ENCODE measurements at places on chromosomes 12 and 14. TPM values are rescaled to one million over a fixed set of nuclear protein-coding genes. Genes with fewer than 3 reads are reported as not detected.

Gene KRT74
- total RNA-seq = not detected

- no peak for DNase-seq
These were observed 7.5 kb upstream of the KLRK1 start for GRCh38 chr12:10397296-10397695.

Gene SLC25A21
- 1.6 TPM for total RNA-seq

GRCh38 chr12:93089805-93090569, 160.9 kb upstream of the EEA1 start:
- DNase-seq = no peak

Gene KLHDC1
- 7.8 TPM for total RNA-seq

GRCh38 chr14:101069666-101070362, 166.3 kb upstream of the RTL1 start:
- no peak for DNase-seq

- DNase-seq = no peak
These were observed 90.1 kb upstream of the CPSF6 start for GRCh38 chr12:69149270-69149669.

GRCh38 chr12:30988646-30989286, 62.2 kb downstream of the TSPAN11 start:
- DNase-seq = no peak

Gene FBRSL1
- total RNA-seq = 7.2 TPM

DNA sequence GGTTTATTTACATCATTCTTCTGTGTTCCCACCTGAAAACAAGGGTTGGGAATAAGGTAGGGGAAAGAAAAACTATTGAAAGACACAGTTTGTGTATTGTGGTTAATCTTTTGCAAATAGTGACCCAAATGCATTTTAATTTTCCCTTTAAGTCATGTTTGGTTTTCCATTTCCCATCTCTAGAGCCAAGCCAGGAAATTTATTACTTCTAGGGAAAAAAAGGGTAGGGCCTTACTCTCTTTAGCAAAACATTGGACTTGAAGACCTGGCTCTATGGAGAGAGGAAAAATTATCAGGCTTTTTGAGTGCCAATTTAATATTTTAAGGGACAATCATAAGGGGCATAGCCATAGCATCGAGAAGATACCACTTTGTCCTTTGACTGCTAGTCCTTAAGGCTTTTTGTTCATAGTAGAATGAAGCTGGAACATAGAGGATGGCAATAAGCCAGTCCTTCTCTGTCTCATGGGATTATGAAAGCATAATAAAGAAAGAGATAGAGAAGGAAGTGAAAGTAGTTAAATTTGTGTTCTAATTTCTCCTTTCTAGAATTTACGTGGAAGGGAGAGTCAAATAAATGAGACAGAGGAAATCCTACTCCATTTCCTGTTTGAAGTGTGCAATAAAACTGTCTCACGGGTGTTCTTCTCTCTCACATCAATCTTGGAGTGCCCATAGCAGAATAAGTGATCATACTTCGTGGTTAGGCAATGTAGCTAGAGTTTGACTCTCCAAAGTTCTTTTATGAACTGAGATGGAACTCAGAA, 50.9 kb upstream of the PPFIA2 start:
- DNase-seq = no peak

GRCh38 chr12:112350593-112351592, 31.3 kb downstream of the HECTD4 start:
- DNase-seq = no peak

DNA sequence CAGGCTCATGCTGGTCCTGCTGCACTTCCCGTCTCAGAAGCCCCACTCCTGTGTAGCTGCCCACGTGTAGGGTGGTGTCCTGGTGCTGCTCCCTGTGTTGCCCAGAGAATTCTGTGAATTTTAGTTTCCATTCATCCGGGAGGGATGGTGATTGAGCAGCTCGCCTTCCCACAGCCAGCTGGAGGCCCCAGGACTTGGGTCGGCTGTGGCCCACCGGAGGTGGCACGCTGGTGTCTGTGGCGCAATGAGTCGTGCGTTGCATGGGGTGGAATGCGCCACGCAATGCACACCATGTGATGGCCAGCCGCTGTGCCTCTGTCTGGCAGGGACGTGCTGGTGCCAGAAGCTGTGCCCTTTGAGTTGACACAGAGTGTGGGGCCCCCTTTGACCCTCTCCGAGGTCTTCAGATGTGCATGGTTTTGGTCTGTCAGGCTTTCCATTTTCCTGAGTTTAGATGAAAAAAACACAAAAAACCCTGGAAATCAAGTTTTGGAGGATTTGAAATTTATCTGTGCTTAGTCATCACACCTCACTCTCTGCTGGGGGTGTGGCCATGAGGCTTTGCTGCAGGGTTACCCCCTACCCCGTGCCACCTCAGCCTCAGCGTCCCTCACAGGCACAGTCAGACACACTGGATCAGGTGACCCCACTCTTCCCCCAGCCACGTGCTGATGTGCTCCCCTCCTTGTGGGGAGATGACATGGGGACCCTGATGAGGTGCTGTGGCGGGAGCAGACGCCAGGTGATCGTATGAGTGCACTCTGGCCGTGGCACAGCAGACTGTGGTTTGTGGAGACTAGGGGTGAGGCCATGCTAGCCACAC, 64.6 kb downstream of the EP400 start:
- DNase-seq = no peak

Gene TTC9
- total RNA-seq = 3.9 TPM

- no peak for DNase-seq
These were observed 31.1 kb upstream of the STRAP start for GRCh38 chr12:15851045-15851620.

Gene KLHL33
- 0.33 TPM for total RNA-seq

Gene SRGAP1
- total RNA-seq = 29.3 TPM

Gene TAS2R9
- not detected for total RNA-seq

GRCh38 chr14:91521061-91521640, 11.0 kb upstream of the PPP4R3A start:
- no peak for DNase-seq

DNA sequence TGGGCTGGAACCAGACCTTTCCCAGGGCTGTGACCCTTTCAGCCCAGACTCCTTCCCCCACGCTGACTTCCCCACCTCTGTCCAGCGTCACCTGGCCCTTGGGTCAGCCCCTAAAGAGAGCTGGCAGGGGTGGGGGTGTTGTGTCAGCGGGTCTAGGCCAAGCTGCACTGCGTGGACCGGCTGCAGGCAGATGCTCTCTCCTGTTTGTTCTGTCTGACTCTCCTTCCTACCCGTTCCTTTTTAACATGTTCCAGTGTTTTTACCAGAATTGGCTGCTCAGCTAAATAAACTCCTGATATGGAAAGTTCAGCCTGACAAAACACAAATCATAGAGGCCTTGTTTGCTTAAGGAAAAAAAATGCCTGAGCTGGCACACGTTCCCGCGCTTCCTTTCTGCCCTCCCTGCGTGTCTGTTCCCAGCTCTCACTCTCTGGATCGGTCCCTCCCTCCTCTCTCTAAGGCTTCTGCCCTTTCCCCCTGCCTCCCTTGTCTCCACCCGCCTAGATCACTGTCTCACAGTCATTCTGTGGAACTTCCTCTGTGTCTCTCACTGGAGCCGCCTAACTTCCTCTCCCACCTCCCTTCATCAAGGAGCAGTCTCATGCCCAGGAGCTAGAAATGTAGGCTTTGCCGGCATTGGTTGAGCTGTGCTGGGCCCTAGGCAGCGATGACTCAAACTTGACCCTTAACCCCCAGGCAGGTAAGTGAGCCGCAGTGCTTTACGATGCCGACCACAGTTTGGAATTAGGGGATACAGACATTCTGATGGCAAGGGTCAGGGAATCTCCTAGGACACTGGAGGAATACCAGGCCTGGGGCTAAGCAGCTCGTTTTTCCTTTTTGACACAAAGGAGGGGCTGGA, 15.5 kb upstream of the MLXIP start:
- no peak for DNase-seq

DNA sequence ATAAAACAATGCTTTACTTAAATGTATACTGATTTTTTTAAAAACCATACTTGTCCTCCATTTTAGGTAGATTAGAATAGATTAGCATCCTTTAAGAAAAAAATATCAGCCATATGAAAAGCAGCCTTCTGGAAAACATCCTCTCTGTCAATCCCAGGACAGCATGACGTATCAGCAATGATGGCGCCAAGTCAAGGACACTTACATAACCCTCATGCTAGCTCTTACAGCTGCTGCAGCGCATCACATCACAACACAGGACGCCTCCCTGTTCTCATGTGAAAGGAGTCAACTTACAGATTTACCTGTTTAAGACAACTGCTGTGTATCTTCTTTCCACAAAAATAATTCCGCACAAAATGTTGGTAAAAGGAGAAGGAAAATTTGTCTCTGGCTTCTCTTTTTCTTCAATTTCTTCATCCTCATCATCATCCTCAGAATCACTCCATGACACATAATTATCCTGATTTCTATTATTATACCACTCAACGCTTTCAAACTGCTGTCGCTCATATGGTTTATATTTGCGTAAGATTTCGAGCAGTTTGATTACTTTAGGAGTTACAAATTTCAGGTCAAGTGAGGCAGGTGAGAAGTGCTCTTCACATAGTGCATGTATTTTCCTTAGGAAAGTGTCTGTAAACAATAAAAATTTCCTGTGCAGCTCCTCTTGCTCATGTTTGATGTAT, 33.3 kb downstream of the DICER1 start:
- DNase-seq = no peak

DNA sequence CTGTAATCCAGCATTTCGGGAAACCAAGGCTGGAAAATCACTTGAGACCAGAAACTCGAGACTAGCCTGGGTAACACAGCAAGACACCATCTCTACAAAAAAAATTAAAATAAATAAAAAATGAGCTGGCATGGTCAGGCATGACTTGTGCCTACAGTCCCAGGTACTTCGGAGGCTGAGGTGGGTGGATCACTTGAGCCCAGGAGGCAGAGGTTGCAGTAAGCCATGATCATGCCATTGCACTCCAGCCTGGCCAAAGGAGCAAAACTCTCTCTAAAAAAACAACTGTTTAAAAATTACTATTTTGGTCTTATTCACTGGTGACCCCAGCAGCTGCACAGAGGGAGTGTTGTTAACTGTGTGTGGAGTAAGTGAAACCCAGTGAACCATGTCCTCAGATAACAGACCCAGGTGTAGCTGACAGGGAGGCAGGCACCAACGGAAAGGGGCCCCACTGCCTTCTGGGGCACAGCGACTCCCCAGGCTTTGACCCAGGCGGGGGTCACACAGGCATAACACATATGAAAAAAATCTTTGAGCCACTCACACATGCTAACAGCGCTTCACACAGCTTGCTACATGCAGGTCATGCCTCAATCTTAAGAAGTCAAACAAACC, 12.1 kb downstream of the DDX54 start:
- DNase-seq = no peak

Gene MYH6
- total RNA-seq = not detected

Gene RNU4-1
- total RNA-seq = not detected

Gene CPM
- 1,281 TPM for total RNA-seq

Gene CIROP
- total RNA-seq = not detected

Data from breast epithelium (tissue), 4 donors.